NCI-H524 (cell line): ENCODE measurements at places on chromosomes 5 and 9.

- no peak for DNase-seq
These were observed 52.6 kb upstream of the TNC start for GRCh38 chr9:115170358-115171073.

- no peak for DNase-seq
These were observed 4.0 kb upstream of the SLC2A8 start for GRCh38 chr9:127392976-127393375.

GRCh38 chr9:112446526-112446925 is 40.1 kb upstream of the KIAA1958 start:
- DNase-seq, result no peak

DNA sequence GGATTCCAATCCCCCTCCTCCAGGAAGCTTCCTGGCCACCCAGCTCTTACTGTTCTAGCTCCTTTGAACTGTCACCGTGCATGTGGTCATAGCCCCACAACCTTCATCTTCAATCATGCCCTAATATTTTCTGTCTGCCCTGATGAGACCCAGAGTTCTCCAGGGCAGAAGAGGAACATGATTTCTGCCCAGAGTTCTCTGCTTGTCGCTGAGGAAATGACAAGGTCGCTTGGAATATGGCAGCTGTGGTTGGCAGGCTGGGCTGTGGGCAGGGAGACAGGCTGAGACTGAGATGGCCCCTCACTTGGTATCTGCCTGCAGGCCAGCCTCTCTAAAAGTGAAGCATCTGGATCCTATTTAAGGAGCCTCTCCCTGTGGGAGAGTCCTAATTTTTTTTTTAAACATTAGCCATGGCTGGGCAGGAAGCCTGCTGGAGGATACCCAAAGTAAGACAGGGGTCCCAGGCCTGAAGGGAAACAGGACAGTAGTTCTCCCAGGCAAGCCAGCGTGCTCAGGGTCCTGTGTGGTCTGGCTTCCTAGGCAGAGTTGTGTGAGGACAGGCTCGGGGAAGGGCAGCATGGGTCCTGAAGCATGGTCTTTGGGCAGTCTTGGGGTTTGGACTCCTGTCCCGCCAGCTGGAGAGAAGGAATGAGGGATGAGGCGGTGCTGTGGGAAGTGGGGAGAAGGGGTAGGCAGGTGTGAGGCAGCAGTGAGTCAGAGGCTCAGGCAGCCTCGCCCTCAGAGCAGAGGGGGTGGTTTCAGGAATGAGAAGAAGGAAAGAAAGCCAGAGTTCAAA is 242.1 kb downstream of the FSTL4 start:
- peak; percentile 23 for DNase-seq

- DNase-seq, result no peak
These were observed 40.0 kb downstream of the CCNH start for GRCh38 chr5:87372705-87373104.

DNA sequence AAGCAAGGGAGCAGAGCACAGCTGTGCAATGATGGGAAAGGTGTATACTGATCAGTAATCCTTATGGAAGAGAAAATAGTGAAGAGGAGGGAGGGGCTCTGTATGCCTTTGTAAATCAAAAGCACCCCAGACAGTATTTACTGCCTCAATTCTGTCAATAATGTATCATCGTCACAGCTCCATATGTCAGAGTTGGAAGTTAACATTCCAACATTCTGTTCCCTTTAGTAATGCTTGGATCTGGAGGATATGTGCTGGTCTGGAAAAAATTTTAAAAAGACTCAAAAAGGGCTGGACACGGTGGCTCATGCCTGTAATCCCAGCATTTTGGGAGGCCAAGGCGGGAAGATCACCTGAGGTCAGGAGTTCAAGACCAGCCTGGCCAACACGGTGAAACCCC is 310.4 kb downstream of the ACTL7B start:
- DNase-seq, result no peak

GRCh38 chr5:177083357-177083756 is 3.4 kb upstream of the FGFR4 start:
- DNase-seq, result no peak

DNA sequence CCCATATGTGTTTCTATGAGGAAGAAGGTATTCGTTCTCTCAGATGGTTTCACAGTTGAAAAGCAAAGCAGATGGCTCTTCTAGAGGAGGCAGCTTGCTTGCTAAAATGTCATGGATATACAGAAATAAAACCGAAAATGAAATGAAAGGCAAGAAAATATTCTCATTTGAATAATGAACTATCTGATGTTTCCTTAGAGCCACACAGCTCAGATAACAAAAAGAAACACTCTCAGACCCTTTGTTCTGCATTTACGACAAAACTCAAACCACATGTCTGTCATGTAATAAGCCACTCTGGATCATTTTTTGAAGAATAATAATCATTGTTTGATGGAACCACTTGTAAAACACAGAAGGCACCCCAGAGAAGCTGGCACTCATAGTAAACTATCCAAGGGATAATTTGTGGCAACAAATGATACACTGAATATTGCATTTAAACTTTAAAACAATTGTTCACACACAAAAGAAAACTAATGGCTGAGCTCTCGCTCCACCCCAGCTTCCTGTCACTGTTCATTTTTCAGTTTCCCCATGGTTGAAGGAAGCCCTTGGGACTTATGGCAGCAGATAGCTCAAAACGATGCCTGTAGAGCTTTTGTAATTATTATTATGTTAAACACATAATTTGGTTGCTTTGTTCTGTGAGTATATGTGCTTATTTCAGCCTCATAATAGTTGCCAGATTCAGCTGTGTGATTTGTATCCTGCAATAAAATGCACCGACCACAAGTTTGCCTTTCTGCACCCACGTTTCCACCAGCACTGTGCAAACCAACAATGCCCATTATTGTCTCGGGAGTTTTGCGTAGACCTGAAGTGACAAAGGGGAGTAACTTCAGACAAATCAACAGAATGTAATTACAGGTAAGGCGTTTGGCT is 256.0 kb downstream of the TMEM167A start:
- peak; percentile 17 for DNase-seq
